Smooth muscle cell of the coronary artery (primary cell): ENCODE measurements at places on chromosomes 4 and X. TPM values are rescaled to one million over a fixed set of nuclear protein-coding genes. Genes with fewer than 3 reads are reported as not detected.

POLA1 gene
- 6.8 and 8.5 TPM in 2 replicates for total RNA-seq

ARMCX1 gene
- 42.5 and 57.7 TPM in 2 replicates for total RNA-seq

DIPK2B gene
- total RNA-seq, result 0.23 TPM in 1 of 2 replicates, not detected in the other

BMP3 gene
- total RNA-seq, result under 0.01 and 0.12 TPM in 2 replicates

HSD17B13 gene
- total RNA-seq, result 0.08 and 0.12 TPM in 2 replicates

SLC9B1 gene
- total RNA-seq, result 0.38 and 2.2 TPM in 2 replicates

CSAG1 gene
- not detected in 2 replicates for total RNA-seq

MAPK10 gene
- total RNA-seq, result 10.2 and 12.3 TPM in 2 replicates
